ENCODE measurements at places on chromosomes 11 and 22. TPM values are rescaled to one million over a fixed set of nuclear protein-coding genes. Genes with fewer than 3 reads are reported as not detected.
A peak's percentile ranks its signal among the peaks of the same experiment; 100 is the strongest.

- no peaks in the 10 kb centered on the region for H3K4me1 ChIP-seq
- H3K27ac ChIP-seq = no peak overlapping the region
- no peaks in the 10 kb centered on the region for H3K27me3 ChIP-seq
- no peaks in the 10 kb centered on the region for H3K36me3 ChIP-seq
These were observed 8.7 kb downstream of the COMMD9 start for GRCh38 chr11:36280531-36280930.

DNA sequence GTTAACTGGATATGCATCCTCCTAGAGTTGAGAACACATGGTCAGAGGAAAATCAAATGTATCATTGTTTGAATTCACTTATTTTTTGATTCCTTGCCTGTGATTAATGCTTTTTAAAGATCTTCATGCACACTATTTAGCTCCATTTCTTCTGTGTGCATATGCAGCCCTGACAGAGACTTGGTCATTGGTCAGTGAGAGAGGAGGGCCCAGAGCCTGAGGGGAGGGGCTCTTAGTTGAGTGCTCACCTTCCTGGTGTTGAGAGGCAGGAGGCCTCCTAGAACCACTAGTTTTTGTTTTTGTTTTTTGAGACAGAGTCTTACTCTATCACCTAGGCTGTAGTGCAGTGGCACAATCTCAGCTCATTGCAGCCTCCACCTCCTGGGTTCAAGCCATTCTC is 48.9 kb downstream of the TNRC6B start:
- H3K4me1 ChIP-seq = no peaks in the 10 kb centered on the region
- H3K27me3 ChIP-seq = no peaks in the 10 kb centered on the region
- H3K27ac ChIP-seq = no peak overlapping the region
- no peak for DNase-seq

DNA sequence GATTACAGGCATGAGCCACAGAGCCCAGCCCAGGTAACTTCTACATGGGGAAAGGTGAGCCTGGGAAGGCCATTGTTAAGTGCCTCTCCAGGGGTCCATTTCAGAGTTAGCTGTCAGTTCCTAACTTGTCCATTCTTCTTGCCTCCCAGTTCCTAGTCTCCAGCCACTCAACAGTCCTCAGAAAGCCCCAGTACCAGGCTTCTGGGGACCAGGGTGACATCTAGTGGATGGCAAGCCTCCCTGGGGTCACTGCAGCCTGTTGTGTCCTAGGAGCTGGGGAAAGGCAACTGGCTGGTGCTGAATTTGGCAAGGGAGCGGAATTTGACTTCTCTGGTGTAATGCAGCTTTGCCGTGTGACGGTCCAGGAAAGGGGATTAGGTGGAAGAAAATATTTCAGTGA is 2.1 kb downstream of the LGALS12 start:
- H3K27ac ChIP-seq = no peak overlapping the region
- H3K4me3 ChIP-seq = no peak overlapping the region
- H3K36me3 ChIP-seq = no peaks in the 10 kb centered on the region
- peak; percentile 42 for DNase-seq

DNA sequence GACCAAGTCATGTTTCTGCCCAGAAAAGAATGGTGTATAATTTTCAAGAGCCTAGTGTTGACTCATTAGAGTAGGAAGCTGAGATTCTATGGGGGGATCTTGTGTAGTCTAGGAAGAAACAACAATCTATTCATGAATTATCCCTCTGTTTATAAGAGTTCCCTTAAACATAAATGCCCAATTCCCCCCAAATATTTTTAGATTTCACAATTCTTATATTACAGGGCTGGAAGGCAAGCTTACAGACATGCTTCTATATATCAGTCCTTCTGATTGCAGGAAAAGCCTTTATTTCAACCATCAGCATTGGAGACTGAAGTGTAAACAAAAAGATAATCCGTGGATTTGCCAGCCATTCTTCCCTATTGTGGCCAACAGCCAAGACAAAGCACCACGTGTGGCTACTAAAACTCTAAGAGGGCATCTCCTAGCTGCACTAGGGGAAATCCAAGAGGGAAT is 71.4 kb downstream of the NAT10 start:
- no peaks in the 10 kb centered on the region for H3K36me3 ChIP-seq
- H3K4me3 ChIP-seq = no peak overlapping the region
- no peaks in the 10 kb centered on the region for H3K4me1 ChIP-seq

GRCh38 chr11:59883597-59883996 is 5.0 kb downstream of the OOSP3 start:
- H3K36me3 ChIP-seq = no peaks in the 10 kb centered on the region
- no peak overlapping the region for H3K4me3 ChIP-seq
- no peak for DNase-seq
- no peaks in the 10 kb centered on the region for H3K4me1 ChIP-seq

DNA sequence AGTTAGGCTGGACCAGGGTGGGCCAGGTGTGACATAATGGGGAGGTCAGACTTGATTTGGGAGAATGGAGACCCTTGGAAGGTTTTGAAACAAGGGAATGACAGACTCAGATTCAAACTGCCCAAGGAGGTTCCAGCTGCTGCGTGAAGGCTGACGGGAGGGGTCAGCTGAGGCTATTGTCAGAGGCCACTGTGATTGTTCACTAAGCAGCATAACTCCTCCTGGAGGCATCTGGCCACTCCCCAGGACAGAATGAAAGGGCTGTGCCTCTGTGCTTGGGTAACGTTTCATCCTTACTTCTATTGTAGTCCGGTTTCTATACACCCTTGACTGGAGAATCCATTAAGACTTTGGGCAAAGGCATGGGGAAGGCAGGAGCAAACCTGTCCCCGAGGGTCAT is 126.6 kb downstream of the DSCAML1 start:
- no peak overlapping the region for H3K27ac ChIP-seq
- no peaks in the 10 kb centered on the region for H3K4me1 ChIP-seq
- no peak overlapping the region for H3K4me3 ChIP-seq
- H3K27me3 ChIP-seq = no peaks in the 10 kb centered on the region

GRCh38 chr11:2390725-2391151 is 9.8 kb upstream of the TSSC4 start:
- no peaks in the 10 kb centered on the region for H3K4me1 ChIP-seq
- no peak overlapping the region for H3K4me3 ChIP-seq
- no peak for DNase-seq
- H3K36me3 ChIP-seq = peaks cover 3% of the 10 kb centered on the region

DNA sequence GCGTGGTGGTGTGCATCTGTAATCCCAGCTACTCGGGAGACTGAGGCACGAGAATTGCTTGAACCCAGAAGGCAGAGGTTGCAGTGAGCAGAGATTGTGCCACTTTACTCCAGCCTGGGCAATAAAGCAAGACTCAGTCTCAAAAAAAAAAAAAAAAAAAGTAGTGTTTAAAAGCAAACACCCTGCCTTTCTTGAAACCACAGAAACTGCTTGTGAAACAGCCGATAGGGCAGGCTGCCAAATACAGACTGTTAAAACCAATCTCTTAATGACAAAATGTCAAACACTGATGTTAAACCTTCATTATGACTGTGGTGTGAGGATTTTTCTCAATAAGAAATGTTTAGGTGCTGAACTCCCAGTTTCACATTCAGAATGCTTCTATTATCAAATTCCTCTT is 27.3 kb downstream of the MARK2 start:
- H3K4me1 ChIP-seq = peaks cover 44% of the 10 kb centered on the region
- peak overlapping the region; percentile 16 for H3K27ac ChIP-seq
- no peak overlapping the region for H3K4me3 ChIP-seq

DNA sequence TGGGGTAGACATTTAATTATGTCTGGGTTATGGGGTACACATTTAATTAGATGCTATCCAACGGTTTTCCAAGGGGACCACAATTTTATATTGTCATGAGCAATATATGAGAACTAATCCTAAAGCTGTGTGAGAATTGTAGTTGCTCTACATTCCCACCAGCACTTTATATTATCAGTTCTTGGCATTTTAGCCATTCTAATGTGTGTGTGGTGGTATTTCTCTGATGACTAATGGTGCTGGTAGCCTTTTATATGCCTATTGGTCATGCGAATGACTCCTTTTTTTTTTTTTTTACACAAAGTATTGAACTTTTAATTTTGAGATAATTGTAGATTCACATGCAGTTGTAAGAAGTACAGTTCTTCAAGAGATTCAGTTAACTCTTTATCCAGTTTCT is 26.2 kb downstream of the TMEM135 start:
- no peaks in the 10 kb centered on the region for H3K4me1 ChIP-seq
- DNase-seq = no peak
- H3K4me3 ChIP-seq = no peak overlapping the region
- no peak overlapping the region for H3K27ac ChIP-seq

DNA sequence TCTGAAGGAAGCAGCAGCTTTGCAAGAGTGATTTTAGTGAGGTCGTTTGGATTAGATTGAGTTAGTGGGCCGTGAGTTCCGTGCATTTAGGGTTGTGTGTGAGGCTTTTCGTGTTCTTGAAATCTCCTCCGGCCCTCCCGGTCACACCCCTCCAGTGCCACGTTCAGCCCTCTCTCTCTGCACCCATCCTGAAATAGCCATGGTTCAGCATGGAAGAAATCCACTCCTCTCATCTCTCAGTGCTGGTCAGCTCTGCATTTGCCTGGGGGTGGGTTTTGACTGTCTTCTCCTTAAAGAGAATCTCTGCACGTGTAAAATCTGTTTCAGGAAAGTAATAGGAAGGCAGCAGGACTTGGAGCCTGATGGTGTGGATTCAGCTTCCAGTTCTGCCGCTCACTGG is 19.8 kb downstream of the BARX2 start:
- DNase-seq = no peak
- H3K27me3 ChIP-seq = no peaks in the 10 kb centered on the region
- H3K36me3 ChIP-seq = no peaks in the 10 kb centered on the region
- H3K4me1 ChIP-seq = no peaks in the 10 kb centered on the region
- no peak overlapping the region for H3K27ac ChIP-seq
- no peak overlapping the region for H3K4me3 ChIP-seq

- H3K27me3 ChIP-seq = no peaks in the 10 kb centered on the region
- no peaks in the 10 kb centered on the region for H3K36me3 ChIP-seq
- H3K27ac ChIP-seq = no peak overlapping the region
- H3K4me1 ChIP-seq = peaks cover 3% of the 10 kb centered on the region
- H3K4me3 ChIP-seq = no peak overlapping the region
These were observed 39.7 kb upstream of the TH start for GRCh38 chr11:2211113-2211971.

- no peak overlapping the region for H3K4me3 ChIP-seq
- no peaks in the 10 kb centered on the region for H3K4me1 ChIP-seq
- no peak for DNase-seq
- H3K27me3 ChIP-seq = no peaks in the 10 kb centered on the region
These were observed 154.7 kb downstream of the C11orf91 start for GRCh38 chr11:33545931-33546330.

- no peak for DNase-seq
- H3K4me3 ChIP-seq = no peak overlapping the region
- H3K4me1 ChIP-seq = no peaks in the 10 kb centered on the region
- no peaks in the 10 kb centered on the region for H3K36me3 ChIP-seq
- no peak overlapping the region for H3K27ac ChIP-seq
- H3K27me3 ChIP-seq = no peaks in the 10 kb centered on the region
These were observed 38.5 kb upstream of the RIC3 start for GRCh38 chr11:8207080-8208000.

DNA sequence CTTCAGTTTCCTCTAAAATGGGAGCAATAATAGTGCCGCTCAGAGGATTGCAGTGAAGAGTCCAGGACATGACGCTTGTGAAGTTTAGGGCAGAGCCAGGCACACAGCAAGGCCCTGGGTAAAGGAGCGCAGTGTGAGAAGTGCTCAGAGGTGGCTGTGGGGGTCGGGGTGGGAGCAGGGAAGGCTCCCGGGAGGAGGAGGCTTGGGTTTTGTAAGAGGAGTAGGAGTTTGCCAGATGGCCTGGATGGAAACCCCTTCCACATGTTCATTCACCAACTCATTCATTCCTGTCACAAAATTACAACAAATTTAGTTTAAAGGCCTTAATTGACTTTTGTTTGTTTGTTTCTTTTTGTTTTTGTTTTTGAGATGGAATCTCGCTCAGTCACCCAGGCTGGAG is 17.0 kb downstream of the CRYBB2 start:
- no peaks in the 10 kb centered on the region for H3K4me1 ChIP-seq
- no peaks in the 10 kb centered on the region for H3K36me3 ChIP-seq
- H3K27me3 ChIP-seq = no peaks in the 10 kb centered on the region

DNA sequence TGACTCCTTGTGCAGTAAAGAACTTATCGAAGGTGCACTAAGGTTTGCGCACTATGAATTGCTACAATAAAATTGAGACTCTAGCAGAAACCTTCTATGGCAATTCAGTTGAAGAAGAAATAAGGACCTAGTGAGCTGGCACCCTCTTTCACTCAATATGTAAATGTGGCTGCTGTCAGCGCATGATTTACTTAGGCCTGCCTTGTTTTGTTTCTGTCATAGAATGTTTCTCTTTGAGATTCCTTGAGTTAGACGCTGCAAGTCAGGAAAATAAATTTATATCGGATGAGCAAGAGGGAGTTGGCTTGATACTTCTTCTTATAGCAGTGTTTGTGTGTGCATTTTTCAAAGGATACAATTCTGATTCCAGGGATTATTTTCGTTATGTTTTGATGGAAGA is 322.1 kb downstream of the BLID start:
- H3K4me1 ChIP-seq = no peaks in the 10 kb centered on the region
- no peak for DNase-seq
- no peaks in the 10 kb centered on the region for H3K27me3 ChIP-seq

- no peaks in the 10 kb centered on the region for H3K27me3 ChIP-seq
- no peak overlapping the region for H3K4me3 ChIP-seq
- no peak overlapping the region for H3K27ac ChIP-seq
- no peaks in the 10 kb centered on the region for H3K4me1 ChIP-seq
- no peak for DNase-seq
These were observed 169.5 kb downstream of the EFCAB6 start for GRCh38 chr22:43642319-43643206.

DNA sequence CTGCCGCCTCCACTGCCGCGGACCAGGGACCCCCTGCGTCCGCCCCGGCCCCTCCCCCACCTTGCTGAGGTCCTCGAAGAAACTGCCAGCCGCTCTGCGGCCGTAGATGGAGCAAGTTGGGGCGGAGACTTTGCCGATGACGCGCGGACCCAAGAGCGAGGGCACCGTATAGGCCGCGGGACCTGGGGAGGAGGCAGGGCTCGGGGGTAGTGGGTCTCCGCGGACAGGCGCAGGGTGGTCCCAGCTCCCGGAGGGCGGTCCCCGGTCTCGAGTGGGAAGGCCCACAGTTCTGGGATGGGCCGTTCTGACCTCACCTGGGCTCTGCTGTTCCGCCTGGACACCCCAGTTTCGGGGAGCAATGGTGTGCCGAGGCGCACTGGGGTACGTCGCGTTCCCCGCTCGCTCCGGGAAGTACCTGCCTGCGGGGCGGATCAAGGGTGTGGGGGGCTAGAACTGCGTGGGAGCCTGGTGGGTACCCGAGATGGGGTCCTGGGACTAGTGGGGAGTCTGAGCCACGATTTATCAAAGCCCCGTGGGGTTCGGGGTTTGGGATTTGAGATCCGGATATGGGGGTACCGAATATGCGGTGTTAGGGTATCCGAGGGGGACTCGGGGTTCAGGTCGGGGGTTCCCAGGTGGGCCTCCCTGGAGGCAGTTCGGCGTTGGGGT is 1.2 kb upstream of the TYMP start:
- peak overlapping the region; percentile 55 for H3K4me3 ChIP-seq
- peak; percentile 90 for DNase-seq

GRCh38 chr22:30000566-30000965 is 79.7 kb upstream of the HORMAD2 start:
- H3K4me3 ChIP-seq = no peak overlapping the region
- no peaks in the 10 kb centered on the region for H3K36me3 ChIP-seq
- H3K27me3 ChIP-seq = no peaks in the 10 kb centered on the region
- no peaks in the 10 kb centered on the region for H3K4me1 ChIP-seq
- H3K27ac ChIP-seq = no peak overlapping the region
- DNase-seq = no peak

FOSL1 gene
- 0.84 TPM for total RNA-seq

RAB36 gene
- total RNA-seq = 0.98 TPM

ARHGAP20 gene
- 0.74 TPM for total RNA-seq

P2RY6 gene
- total RNA-seq = 1.4 TPM

GLYAT gene
- total RNA-seq = not detected

GPHA2 gene
- not detected for total RNA-seq

CARD18 gene
- not detected for total RNA-seq

OR8G5 gene
- not detected for total RNA-seq

IGLL1 gene
- total RNA-seq = not detected

RIMBP3B gene
- total RNA-seq = 0.11 TPM

TBX1 gene
- total RNA-seq = 1.9 TPM

APOBEC3G gene
- total RNA-seq = 3.9 TPM
